Cerebellar cortex (tissue), 1 donor: ENCODE measurements at places on chromosomes 7 and 10.

- DNase-seq = no peak
These were observed 4.9 kb upstream of the HOXA10 start for GRCh38 chr7:27179030-27179429.

DNA sequence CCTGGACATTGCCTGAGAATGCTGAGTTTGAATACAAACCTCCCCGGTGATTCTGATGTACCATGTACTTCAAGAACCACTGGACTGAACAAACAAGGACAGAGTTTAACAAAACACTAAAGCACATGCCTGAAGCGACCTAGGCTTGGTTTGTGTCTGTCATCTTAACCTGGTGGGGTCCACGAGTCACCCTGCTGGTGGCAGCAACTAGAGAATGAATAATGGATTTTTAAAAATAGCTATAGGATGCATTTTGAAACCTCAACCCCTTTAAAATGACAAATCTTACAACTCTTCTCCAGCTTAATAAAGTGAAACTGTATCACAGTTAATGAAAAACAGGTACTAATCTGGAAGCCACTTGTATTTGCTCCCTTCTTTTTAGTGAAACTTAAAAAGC lies 25.2 kb downstream of the CDHR3 start:
- DNase-seq = no peak

DNA sequence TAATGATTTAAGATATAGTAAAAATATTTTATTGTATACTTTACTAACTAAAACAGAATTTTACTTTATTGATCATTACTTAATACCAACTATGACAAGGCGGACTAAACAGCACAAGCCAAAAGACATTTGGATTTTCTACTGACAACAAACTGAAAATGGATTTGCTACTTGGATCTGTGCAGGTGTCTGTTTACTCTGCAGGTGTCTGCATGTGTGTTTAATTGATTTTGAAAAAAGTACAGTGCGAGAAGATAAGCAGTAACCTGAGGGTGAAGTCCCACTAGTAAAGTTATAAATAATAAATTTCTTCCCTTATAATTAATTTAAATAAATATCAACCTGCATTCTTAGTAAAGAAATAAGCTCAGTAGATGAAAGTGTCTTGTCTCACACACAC lies 696.8 kb upstream of the MBL2 start:
- no peak for DNase-seq

- no peak for DNase-seq
These were observed 79.0 kb downstream of the GRB10 start for GRCh38 chr7:50703654-50704053.

DNA sequence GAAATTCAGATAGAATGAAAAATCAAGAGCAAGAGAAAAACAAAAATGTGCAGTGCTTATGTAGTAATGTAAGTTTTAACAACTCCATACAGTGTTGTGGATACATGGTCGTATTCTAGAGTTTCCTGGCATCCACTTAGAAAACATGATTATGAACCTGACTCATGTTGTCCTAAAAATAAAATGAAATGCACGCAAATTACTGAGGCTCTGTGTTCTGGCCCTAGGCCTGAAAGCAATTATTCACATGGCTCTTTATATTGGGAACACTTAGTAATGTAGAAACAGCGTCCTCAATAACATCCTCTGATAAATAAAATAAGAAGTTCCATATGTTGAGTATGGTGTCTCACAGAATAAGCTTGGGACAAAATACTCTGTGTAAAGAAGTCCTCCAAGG lies 200.2 kb upstream of the SEMA3E start:
- no peak for DNase-seq

- peak; percentile 46 for DNase-seq
These were observed 73.9 kb downstream of the CXCL12 start for GRCh38 chr10:44310762-44311562.

GRCh38 chr10:126661356-126661755 lies 9.1 kb downstream of the C10orf90 start:
- DNase-seq = no peak

GRCh38 chr7:136049818-136050461 lies 72.8 kb upstream of the MTPN start:
- DNase-seq = no peak

DNA sequence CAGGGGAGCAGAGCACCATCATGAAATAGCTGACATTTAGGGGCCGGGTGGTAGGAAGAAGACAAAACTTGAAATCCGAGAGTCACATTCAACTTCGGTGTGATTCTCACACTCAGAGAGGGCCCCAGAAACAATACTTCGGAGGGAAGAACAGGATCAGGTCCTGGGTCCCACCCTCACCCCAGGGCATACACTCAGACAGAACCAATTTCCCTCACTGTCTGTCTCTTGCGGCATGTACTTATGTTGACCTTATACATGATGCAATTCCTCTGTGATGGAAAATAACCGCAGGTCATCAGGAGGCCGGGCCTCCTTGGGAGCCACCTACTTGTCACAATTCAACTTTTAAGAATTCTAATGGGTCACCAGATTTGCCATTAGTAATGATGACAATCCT lies 26.3 kb upstream of the HMX3 start:
- DNase-seq = no peak

GRCh38 chr7:101754424-101755159 lies 62.8 kb upstream of the CUX1 start:
- no peak for DNase-seq

DNA sequence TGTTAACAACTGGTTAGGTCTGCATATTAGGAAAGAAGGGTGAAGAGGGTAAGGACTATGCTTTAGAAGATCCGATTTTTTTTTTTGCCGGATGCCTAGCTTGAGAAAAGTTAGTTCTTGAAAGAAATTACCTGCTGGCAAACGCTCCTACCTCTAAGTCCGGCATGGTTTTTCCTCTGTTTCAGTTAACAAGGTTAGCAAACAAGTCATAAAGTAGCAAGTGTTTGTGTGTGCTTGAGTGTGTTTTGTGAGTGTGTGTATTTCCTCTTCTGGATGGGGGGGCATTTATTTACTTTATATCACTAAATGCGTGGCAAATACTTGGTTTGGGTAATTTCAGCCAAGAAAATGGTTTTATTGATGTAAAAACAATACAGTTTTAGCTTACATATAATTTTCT lies 195.6 kb downstream of the SUGCT start:
- no peak for DNase-seq

DNA sequence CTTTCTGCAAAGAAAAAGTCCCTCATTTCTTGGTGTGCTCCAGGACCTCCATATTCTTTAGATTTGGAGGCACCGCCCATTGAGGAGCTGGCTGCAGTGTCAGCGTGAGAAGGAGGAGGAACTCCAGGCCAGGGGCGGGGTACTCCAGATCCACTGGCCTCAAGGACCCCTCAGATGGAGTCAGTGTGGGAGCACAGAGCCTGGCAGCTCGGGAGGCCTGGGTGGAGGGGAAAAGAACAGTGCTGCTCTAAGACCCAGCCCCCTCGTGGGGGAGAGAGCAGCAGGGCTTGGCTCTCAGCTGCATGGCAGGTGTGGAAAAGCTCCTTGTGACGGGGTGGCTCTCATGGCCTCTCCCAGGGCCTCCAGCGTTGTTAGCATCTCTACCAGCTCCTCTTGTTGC lies 70.5 kb downstream of the ITGB1 start:
- no peak for DNase-seq

GRCh38 chr7:151168003-151168786 lies 701 bp upstream of the GBX1 start:
- DNase-seq = no peak

GRCh38 chr7:151440799-151441445 lies 981 bp upstream of the CRYGN start:
- DNase-seq = no peak

DNA sequence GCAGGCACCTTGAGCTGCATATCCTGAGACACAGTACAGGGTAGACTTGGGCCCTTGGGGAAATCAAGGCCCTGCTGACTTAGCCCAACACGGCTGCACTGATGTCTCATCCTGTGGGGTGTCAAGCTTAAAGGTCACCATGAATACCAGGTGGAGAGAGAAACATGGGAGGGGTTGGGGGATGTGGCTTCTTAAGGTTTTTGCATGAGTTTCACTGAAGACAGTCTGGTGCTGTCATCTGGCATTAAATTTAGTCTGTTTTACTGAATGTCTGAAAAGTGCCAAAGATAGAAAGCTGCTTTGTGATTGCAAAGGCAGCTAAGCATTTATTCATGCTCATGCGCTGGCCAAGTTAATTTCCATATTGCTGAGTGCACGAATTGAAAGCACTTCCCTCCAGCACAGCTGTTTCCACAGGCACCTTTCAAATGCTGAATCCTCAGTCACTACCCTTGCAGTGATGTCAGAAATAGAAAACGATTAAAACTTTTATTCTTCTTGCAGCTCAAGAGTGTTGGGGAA lies 102.1 kb downstream of the OSBPL3 start:
- no peak for DNase-seq

DNA sequence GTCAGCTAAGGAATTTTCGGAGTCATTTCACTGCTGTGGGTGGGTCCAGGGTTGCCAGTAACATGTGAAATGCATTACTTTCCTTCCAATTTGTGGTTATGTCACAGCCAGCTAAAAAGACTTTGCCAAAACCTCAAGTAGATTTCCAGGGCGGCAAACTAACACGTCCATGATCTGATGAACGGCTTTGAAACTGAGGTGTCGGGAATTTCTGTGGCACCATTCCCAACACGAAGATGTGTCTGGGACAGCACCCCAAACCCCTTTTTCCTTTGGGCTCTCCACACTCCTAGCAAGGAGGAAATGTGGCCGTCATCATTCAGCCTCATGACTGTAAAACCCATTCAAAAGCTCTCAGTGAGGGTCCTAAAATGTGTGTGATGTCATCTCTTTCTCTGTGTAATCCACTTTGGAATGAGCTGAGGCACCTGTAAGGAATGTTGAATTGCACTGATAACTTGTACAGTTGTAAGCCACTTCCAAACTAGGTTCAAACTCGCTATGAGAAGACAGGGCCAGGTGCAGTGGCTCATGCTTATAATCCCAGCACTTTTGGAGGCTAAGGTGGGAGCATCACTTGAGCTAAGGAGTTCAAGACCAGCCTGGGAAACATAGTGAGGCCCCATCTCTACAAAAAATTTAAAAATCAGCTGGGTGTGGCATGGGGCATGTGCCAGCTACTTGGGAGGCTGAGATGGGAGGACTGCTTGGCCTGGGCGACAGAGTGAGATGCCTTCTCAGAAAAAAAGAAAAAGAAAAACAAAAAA lies 146.1 kb upstream of the FRMD4A start:
- peak; percentile 91 for DNase-seq

- DNase-seq = no peak
These were observed 85.6 kb upstream of the AGR3 start for GRCh38 chr7:16967300-16967811.

DNA sequence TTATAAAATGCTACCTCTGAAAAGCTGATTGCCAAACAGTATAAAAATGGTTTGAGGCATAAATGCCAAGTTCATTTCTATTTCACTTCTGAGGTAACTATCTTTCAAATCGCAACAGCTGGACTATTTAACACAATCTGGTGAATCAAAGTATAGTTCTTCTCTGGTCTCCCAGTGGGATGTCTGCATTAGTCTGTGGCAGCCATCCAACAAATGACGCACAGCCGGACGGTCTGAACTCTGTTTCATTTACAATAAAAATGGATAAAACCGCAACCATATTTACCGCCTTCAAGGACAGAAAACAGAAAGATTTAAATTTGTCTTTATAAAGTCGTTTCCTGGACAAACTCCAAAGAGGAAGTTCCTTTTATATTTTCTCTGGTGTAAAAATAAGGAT lies 41.9 kb downstream of the ENO4 start:
- no peak for DNase-seq

- no peak for DNase-seq
These were observed 320.0 kb upstream of the C7orf33 start for GRCh38 chr7:148270576-148270975.

DNA sequence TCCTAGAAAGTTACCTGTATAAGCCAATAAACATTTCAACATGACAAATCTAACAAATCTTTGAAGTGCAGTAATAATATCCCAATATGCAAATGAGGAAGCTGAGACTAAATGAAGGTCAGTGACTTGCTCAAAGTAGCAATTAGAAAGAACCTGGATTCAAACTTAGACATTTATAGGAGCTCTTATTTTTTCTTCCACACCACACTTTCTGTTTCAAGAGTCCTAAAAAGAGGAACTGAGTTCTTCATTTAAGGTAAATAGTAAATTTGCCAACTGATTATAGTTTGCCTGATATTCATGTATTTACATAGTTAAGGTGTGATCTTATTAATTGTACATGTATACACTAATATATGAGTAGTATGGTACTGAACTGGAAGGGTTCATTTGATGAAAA lies 44.0 kb downstream of the KLHDC10 start:
- no peak for DNase-seq

- no peak for DNase-seq
These were observed 99.8 kb downstream of the CCDC71L start for GRCh38 chr7:106561151-106561550.

- DNase-seq = no peak
These were observed 71.6 kb upstream of the ZNF746 start for GRCh38 chr7:149569025-149569725.

DNA sequence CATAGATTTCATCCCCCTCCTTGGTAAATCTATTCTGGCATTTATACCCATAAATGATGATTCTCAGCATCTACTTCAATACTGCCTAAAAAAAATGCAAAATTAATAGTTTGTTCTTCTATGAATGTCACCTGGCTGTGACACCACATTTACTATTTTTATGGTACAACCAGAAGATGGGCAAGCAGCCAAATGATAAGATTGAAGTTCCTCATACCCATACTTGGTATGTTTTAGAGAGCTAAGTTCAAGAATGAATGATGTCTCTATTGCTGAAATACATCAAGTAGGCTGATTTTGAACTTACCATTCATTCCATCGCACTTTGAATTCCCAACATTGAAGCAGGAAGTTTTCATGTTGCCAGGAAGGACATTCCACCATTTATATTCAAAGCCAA lies 134.2 kb downstream of the ELAPOR2 start:
- no peak for DNase-seq

- no peak for DNase-seq
These were observed 160.9 kb downstream of the SDK1 start for GRCh38 chr7:3461923-3462322.

DNA sequence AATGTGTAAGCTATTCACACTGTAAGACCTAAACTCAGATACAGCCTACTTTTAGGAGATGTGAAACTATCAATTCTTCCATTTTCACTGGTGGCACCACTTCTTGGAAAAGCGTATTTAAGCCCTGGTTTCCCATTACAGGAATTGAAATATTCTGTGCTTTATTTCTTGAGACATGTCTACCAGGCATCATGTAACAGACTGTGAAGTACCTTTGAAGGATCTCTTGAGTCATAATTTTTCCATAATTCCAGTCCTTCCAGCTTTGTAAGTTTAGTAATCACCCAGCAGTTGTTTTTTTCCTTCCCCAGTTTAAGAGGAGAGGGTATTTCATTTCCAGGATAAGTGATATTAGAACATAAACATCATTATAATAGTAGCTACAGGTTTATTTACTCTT lies 186.0 kb upstream of the PRPS1L1 start:
- DNase-seq = no peak
